ENCODE measurements at places on chromosomes 2 and 18.

DNA sequence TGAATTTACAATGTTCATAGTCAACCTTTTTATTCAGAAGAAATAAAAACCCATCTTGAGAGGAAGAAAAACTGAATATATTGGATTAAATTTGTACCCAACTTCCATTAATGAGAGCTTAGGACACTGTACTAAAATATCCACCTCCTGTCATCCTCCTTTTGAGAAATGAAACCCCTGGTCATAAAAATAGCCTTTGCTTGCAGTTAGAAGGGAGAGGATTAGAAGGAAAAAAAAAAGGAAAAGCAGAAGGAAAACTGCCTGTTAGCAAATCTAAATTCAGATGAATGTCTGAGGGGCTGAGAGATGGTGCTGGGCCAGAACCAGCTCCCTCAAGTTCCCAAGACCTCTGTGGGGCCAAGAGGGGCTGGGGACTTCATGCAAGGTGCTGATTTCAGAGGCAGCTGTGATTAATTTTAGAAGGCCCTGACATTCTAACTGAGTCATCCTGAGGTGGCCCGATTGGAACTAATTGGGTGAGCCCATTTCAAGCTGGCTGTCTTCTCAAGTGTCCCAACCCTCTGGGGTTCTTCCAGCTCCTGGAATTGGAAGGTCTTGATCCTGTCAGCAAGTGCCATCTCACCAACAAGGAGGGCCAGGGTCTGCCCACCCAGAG is 38.4 kb upstream of the BIN1 start:
- peak; percentile 76 for DNase-seq

- no peak for DNase-seq
Observed at GRCh38 chr18:36387310-36387709, 89.8 kb downstream of the FHOD3 start.

GRCh38 chr2:36611316-36611990 is 13.5 kb upstream of the FEZ2 start:
- no peak for DNase-seq

DNA sequence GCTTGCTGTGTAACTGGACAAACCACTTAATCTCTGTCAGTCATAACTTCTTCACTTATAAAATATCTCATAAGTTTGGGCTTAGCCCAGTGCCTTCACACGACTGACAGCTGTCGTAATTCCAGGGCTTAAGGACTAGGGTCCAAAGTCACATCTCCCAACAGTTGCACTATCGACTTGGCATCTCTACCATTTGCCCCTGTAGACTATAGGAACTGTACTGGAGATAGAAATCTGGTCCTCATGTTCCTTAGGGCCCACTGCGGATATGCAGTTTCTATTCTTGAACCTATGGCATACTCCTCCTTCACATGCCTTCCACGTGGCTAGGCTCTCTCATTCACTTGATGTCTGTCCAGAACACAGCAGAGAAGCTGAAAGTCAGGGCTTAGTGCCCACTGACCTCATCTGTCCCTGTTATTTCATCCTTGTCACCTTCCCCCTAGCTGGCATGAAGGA is 2.7 kb downstream of the ABHD1 start:
- no peak for DNase-seq

GRCh38 chr2:223735659-223736244 is 101.6 kb downstream of the AP1S3 start:
- peak; percentile 86 for DNase-seq

- DNase-seq, result peak; percentile 68
Observed at GRCh38 chr18:22640281-22640842, 222.6 kb upstream of the CTAGE1 start.

GRCh38 chr18:51862051-51862715 is 477.8 kb upstream of the DCC start:
- no peak for DNase-seq

- no peak for DNase-seq
Observed at GRCh38 chr2:190578158-190579057, 43.9 kb upstream of the NEMP2 start.

DNA sequence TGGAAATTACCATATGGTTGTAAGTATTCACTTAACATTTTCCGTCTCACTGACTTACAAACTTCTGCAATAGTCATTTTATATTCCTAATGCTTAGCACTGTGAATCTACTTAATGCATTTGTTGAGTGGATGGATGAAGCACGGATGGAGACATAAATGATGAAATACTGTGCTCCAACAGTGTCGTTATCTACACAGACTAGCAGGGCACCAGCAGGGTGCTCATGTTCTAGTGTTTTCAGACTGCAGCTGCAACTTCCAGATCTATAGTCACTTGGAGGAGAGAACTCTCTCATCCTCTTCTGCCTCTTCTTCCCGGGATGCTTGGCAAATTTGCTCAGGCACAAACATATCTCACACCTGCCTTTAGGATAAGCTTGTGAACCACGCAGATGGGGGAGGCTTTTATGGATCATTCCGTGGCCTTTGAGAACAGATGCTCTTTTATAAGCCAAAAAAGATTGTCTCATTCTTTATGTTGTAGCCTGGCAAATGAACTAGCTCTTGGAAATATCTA is 797.7 kb downstream of the MBD2 start:
- DNase-seq, result no peak

GRCh38 chr2:104889291-104889959 is 35.5 kb downstream of the POU3F3 start:
- no peak for DNase-seq

- no peak for DNase-seq
Observed at GRCh38 chr2:32768387-32769174, 140.7 kb downstream of the TTC27 start.

- DNase-seq, result no peak
Observed at GRCh38 chr2:62119311-62119974, 76.5 kb upstream of the B3GNT2 start.

- peak; percentile 24 for DNase-seq
Observed at GRCh38 chr18:73741946-73742345, 405.7 kb downstream of the FBXO15 start.

All from M059J (cell line).